ENCODE measurements at places on chromosomes 4 and X. TPM values are rescaled to one million over a fixed set of nuclear protein-coding genes. Genes with fewer than 3 reads are reported as not detected.

Gene CD38
- not detected for total RNA-seq

DNA sequence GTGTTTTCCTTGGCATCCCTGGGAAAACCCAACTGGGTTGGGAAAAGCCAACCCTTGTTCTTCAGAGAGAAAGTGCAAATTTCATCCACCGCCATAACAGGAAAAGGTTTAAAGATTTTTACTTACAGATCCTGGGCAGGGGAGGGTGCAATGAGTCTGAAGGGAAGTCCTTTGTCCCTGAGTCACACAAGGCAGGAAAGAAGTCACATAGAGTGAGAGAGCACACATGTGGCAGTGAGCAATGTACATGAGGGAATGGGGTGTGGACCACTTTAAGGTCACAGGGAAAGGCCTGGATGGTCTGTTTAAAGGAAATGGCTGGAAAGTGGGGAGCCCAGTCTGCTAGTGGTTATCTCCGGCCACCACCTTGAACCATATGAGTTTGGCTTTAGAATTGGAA lies 248.9 kb downstream of the HS3ST1 start:
- no peak for DNase-seq

DNA sequence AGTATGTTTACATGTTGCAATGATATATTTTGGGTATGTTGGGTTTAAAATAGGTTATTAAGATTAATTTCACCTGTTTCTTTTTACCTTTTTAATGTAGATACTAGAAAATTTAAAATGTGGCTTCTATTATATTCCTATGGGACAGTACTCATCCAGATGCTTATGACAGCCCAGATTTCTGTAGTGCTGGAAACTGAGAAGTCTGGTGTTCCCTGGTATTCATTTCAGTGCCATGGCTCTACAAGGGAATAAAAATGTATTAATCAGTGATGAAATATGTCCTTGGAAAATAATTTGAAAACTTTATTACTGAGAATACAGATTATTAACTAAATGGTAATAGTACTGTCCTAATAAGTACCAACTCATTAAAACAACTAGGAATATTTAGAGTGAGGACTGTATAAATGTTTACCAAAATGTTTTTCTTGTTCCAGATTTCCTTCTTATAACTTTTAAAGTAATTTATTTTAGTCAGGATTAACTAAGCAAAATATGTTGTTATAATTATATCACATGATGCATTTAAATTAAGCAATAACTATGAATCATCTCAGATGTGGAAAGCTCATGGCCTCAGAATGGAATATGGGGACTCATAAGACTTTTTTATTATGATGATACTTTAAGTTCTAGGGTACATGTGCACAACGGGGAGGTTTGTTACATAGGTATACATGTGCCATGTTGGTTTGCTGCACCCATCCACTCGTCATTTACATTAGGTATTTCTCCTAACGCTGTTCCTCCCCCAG lies 25.3 kb downstream of the ARHGAP24 start:
- DNase-seq, result no peak

GRCh38 chr4:107552306-107552705 lies 167.7 kb downstream of the PAPSS1 start:
- no peak for DNase-seq

DNA sequence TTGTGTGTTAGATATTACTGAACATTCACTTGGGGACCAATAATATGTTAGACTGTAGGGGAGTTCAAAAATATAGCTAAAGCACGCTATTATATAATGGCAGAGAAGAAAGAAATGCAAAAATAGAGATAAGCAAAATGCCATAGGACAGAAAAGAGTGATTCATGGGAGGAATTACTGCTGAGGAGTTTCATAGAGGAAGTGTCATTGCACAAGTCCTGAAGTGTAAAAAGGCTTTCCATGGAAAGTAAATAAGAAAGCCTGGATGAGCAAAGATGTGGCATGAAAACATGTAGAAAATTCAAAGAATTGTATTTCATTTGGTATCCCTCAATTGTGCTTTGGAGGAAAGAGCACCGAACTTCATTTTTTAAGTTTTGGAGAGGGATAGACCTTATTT lies 14.5 kb downstream of the HMGB2 start:
- DNase-seq, result no peak

Gene SLITRK2
- not detected for total RNA-seq

GRCh38 chrX:29746326-29746725 lies 469.0 kb upstream of the MAGEB2 start:
- peak; percentile 26 for DNase-seq

DNA sequence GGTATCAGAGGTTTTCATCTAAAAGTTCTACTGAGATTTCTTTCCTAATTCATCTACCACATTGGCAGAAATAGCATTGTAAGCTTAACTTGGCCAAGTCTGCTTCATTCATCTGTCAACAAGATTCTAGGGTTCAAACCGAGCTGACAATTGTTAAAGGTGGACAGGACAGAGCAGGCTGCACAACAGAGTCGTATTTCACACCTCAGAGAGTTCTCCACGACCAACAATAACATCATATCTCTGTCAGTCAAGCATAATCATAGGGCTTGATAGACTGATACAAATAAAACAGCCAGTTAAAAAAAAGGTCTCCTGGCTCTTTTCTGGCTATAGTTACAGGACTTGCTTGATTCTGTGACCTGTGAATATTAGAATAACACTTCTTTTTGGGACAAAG lies 259.2 kb downstream of the COL25A1 start:
- peak; percentile 26 for DNase-seq
